ENCODE measurements at places on chromosomes 1 and 21. TPM values are rescaled to one million over a fixed set of nuclear protein-coding genes. Genes with fewer than 3 reads are reported as not detected.

The SPOCD1 gene
- polyA plus RNA-seq, result not detected

The DCST1 gene
- polyA plus RNA-seq, result not detected

The SPRR1B gene
- polyA plus RNA-seq, result not detected

The SDC3 gene
- 4.2 TPM for polyA plus RNA-seq

The RHD gene
- not detected for polyA plus RNA-seq

Measured in pancreas (tissue), 10 donors.